CD4-positive, alpha-beta T cell treated with Interleukin-17A for 1 hour (primary cell): ENCODE measurements at places on chromosomes 7 and 10.

DNA sequence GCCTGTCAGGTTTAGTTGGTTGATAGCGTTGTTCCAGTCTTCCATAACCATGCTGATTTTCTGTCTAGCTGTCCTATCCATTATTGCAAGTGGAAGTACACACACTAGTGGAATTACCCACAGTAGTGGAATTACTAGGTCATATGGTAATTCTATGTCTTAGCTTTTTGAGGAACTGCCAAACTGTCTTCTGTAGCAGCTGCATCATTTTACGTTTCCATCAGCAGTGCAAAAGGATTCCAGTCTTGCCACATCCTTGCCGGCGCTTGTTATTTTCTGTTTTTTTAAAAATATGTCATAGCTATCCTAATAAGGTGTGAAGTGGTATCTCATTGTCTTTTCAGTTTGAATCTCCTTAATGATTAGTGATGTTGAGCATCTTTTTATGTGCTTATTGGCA, 17.2 kb upstream of the RHBDD2 start:
- peak; percentile 19 for DNase-seq

DNA sequence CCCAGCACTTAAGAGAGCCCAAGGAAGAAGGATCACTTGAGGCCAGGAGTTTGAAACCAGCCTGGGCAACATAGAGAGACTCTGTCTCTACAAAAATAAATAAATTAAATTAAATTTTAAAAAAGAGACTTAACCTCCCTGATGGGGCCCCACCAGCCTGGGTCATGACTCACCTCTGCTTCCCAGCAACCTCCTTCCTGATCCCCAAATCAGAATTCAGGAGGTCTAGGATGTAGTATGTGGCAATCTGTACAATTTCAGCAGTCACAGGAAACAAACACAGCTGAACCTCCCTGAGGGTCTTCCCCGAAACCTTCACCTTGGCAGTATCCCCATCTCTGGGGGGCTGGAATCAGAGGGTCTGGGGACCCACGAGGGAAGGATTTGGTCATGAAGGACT, 9.7 kb upstream of the PPP1R35 start:
- no peak for DNase-seq

GRCh38 chr7:135075716-135076115, 72.2 kb upstream of the TMEM140 start:
- DNase-seq = no peak

- peak; percentile 53 for DNase-seq
Measured at GRCh38 chr7:43906331-43907010, at the start of gene URGCP. Gene URGCP, minus strand, starts transcription at chr7:43906596. Its CDS starts 21 bp downstream, at chr7:43906575.

DNA sequence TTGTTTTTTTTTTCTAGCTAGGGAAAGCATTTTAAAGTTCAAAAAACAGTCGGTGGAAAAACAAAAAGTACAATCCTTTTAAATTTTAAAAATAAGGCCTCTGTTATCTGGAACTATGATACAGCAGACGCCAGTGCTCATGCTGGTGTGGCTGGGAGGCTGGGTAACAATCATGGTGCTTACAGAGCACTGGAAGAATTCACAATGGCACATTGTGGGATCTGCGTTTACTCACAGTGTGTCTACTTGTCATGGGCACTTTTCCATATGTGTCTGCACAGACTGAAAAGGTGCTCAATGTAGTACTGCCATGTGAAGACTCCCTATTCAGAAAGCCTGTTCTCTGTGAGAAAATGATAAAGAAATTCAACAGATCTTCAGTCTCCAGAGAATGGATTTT, 278.2 kb upstream of the IMMP2L start:
- no peak for DNase-seq

GRCh38 chr10:1660386-1660785, 76.9 kb downstream of the ADARB2 start:
- DNase-seq = no peak

DNA sequence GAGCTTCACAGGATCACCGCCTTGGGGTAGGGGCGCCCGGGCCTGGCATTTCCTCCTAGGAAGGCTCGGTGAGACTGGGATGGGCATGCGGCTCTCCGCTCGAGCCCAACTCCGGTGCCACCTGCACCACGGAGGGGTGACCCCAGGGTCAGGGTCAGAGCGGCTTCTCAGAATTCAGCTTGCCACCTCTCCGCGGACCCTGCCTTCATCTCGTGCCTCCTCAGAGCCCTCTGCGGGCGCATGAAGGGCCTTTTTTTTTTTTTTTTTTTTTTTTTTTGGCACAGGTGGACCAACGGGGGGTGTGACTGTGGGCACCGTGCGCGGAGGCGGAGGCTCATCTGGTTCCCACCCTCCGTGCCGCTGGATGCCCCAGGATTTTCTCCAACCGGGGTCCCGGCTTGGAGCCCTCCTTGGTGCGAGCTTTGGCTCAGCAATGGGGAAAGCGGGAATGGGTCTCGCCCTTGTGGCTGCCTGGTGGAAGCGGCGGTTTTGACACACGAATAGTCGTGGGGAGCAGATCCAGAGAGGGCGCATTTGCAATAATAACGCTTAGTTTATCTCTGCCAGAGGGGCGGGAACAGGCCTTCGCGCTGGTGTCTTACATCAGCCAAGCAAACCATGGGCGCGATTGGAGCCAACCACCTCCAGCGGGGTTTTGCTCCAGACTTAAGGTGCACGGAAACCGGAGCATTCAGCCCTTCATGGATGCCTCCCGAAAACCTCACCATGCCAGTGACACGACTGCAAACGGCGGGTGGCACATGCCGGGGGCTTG, 5.0 kb upstream of the TNRC18 start:
- no peak for DNase-seq

GRCh38 chr7:27088002-27088922, 7.5 kb downstream of the HOXA1 start:
- no peak for DNase-seq

GRCh38 chr7:19098510-19098909, 18.9 kb downstream of the TWIST1 start:
- no peak for DNase-seq

- DNase-seq = no peak
Measured at GRCh38 chr7:137080516-137081203, 212.2 kb downstream of the CHRM2 start.

DNA sequence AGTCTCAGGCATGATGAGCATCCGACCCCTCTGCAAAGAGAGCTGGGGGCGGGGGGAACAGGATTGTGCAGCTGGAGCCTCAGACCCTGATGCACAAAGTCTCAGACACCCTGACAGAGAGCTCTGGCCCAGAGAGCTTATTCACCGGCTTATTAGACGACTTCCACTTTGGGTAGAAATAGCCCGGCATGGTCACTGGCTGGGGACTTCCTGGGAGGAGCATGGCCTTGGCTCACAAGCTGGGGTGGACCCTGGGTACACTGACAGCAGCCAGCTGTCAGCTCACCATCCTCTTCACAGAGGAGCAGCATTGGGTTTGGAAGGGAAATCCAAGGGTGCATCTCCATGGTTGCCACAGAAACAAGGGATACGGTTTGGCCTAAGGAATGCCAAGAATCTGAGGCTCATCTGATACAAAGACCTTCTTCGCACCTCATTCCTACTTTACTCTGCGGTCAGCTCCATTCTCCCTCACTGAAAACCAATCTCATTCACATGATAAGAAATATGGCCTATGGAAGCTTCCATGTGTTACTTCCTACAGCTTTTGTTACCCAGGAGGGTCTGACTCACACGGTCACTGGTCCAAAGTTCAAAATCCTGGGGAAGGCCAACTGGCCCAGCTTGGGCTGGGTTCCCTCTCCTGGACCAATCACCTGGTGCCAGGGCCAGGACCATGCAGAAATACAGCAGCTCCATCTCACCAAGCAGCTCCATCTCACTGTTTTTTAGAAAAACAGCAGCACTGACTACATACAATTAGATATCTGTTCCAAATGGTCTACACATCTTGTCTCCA, 25.1 kb downstream of the ZNF467 start:
- no peak for DNase-seq

DNA sequence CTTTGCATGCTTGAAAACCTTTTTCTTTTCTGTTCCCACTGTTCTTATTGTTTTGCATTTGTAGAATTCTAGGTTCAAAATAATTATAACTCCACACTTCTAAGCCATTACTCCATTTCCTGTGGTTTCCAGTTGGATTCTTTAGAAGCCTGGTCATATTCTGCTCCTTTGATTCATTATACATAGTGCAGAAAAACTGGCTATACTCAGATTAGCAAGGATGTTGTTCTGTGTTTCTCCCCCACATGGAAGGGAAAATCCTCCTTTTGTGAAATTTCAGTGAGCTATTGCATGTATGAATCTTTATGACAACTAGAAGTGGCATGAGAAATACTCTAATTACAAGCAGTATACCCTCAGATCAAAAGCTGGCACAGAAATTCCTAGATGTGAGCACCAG, 79.5 kb downstream of the SLC13A1 start:
- DNase-seq = no peak

- no peak for DNase-seq
Measured at GRCh38 chr10:28652106-28652505, 25.2 kb upstream of the BAMBI start.

DNA sequence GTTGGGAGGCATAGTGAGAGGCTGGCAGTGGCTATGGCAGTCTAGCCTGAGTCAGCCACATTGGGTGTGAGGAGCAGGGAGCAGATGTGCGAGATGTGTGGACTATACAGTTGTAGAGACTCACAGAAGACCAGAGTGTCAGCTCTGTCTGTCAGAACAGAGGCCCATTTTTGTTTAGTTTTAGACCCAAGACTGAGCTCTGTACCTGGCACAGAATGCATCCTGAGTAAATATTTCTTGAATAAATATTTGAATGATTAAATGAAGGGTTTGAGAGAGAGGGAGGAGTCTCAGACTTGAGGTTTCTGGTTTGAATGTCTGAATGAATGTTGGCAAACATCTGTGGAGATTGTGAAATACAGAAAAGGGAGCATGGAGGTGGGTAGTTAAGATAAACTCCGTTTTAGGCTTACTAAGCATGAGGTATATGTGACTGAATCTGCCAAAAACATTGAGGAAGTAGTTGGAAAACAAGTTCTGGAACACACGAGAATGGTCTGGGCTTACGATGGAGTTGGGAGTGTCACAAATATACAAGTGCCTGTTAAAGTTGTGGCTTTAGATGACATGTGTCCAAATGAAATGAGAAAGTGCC, 3.6 kb downstream of the SEC23IP start:
- no peak for DNase-seq
